Fibroblast of upper back skin (primary cell): ENCODE measurements at places on chromosomes 12 and 14.

- DNase-seq: no peak
Measured at GRCh38 chr14:89419973-89420482, 3.0 kb upstream of the FOXN3 start.

DNA sequence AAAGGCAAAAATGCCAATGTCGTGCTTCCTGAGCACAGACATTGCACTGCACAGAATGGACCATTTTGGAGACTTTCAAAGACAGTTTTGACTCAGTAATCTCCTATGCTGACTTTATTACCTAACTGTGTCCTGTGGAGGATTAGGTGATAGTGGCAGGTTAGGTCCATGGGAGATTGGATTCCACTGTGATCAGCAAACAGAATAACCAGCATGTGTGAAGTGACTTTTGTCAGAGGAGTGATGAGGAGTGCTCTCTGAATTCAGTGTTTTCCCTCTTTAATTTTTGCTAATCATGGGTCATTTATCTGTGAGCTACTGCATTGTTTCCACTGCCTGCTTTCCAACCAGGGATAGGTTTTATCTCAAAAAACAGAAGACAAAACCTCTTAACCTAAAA lies 662.5 kb downstream of the DIO2 start:
- no peak for DNase-seq

DNA sequence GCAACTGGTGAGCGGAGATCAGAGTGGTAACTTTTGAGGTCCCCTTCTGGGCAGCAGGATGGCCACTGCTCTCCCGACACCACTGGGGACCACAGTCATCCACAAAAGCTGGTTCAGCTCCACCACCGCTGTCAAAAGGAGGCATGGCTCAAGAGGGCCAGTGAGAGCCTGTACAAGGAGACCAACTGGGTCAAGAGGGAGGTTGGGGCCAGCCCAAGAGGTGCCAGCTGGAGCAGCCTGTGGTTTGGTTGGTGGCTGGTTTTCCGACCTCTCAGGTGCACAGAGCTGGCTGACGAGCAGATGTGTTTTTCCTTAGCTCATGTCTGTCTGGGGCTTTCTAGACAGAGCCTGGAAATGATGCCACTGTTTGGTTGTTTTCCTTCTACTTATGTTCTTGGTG lies 60.1 kb downstream of the ERH start:
- no peak for DNase-seq

- no peak for DNase-seq
Measured at GRCh38 chr12:19597167-19598026, 158.1 kb downstream of the AEBP2 start.

- DNase-seq: no peak
Measured at GRCh38 chr12:45718306-45718705, 11.2 kb upstream of the ARID2 start.

DNA sequence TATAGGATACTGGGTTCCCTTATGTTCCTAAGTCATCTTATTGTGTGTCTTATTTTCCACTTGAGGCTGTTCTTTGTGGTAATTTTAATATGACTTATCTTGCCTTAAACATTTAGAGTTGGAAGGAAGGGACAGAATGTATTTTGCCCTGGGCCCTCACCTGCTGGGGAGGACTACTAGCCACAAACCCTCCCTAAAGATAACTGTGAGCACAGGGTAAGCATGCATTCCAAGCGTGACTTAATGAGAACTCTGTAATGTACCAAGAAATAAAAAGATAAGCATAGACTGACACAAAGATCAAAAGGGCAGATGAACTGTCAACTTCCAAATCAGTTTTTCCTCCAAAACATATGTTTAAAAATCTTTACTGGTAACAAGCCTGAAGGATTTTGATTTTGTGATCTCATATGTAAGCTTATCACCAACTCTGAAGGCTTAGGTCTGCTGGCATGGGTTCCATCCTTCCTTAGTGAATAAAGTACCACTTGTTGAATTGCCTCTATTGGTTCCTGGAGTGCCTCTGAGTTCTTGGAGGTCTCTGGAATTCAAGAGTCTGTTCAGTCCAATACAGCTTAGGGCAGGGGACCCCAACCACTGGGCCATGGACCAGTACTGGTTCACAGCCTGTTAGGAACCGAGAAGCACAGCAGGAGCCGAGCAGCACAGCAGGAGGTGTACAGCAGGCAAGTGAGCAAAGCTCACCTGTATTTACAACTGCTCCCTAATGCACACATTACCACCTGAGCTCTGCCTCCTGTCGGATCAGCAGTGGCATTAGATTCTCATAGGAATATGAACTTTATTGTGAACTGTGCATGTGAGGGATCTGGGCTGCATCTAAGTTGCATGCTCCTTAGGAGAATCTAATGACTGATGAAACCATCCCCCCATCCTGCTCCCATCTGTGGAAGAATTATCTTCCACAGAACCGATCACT lies 29.8 kb upstream of the NFYB start:
- DNase-seq: no peak

DNA sequence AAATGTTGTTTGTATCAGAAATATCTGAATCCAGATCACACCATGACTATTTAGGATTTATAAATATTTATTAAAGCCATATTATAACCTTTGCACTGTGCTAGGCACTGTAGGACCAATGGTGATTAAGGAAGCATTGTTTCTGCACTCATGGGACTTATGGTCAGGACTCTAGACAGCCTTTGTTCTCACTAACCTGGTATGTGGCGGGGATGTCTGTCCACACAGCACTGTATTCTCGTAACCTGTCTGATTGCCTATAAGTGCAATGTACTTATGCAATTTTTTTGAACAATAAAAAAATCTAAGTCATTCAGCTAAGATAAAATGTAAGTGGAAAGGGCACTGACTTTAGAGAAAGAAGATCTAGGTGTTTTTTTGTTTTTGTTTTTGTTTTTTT lies 6.7 kb upstream of the SSPN start:
- peak; percentile 64 for DNase-seq

DNA sequence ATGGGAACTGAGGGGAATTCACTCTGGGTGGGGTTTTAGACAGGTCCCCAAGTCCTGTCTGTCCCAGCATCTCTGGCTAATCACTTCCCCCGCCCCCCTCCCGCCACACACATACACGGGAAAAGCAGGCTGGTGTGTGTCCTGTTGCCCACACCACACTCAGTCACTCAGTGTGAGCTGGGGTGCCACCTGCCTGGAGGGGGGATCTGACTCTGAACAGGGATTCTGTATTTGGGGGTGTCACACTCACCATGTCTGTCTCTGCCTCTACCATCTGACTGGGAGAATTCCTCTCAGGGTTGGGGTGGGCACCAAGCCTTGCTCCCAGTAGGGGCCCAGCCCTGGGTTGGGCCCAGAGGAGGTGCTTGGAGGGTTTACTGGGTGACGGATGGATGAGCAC lies 31.1 kb downstream of the SH2B3 start:
- no peak for DNase-seq

- no peak for DNase-seq
Measured at GRCh38 chr12:38847247-38847646, 58.1 kb downstream of the CPNE8 start.

GRCh38 chr14:101521473-101521915 lies 39.8 kb upstream of the DIO3 start:
- no peak for DNase-seq

DNA sequence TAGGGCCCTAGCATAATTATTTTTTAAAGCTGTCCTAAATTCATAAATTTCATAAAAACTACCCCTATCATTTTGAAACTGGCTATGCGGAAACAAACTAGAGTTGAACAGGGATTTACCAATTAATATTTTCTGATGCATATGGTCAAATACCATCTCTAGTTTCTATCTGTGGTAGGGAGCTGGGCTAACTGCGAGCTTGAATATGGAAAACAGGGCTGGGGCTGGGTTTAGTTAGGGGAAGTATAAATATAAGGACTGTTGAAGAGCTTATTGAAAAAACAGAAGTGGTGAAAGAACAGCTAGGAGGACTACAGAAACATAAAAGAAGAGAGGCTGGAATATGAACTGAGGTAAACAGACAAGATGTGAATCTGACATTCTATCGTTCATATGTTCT lies 91.8 kb downstream of the SLC38A1 start:
- DNase-seq: no peak

DNA sequence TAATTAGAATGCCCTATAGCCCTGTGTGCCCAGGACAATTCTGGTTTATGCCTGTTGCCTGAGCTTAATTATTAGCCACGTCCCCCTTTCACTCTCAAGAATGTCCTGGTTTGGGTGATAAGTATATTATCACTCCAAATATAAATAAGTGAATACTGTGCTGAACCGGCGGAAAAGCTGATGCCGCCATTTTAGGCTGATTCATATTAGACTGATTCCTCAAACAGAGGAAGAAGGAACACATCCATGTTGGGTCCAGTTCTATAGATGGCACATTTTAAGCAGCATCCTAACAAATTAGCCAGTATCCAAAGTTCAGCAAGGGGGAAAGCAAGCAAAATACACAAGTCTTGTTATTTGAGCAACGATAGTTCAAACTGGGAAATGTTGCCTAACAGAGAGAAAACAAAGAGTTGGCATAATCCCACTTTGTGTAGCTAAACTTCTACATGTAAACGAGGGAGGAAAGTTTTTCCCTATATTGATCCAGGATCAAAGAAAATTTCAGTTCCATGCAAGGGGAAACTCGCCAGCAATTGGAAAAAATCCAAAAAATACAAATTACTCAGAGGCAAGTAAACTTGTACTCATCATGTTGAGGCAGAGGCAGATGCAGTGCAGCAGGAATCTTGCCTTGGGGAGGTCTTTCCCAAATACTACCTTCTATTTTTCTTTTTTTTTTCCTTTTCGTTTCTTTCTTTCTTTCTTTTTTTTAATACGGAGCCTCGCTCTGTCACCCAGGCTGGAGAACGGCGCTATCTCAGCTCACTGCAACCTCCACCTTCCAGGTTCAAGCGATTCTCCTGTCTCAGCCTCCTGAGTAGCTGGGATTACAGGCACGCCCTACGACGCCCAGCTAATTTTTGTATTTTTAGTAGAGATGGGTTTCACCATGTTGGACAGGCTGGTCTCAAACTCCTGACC lies 96.2 kb downstream of the ITPR2 start:
- DNase-seq: peak; percentile 40
